CD4-positive, alpha-beta T cell treated with Interleukin-4 for 1 hour (primary cell): ENCODE measurements at places on chromosomes 4 and X.

DNA sequence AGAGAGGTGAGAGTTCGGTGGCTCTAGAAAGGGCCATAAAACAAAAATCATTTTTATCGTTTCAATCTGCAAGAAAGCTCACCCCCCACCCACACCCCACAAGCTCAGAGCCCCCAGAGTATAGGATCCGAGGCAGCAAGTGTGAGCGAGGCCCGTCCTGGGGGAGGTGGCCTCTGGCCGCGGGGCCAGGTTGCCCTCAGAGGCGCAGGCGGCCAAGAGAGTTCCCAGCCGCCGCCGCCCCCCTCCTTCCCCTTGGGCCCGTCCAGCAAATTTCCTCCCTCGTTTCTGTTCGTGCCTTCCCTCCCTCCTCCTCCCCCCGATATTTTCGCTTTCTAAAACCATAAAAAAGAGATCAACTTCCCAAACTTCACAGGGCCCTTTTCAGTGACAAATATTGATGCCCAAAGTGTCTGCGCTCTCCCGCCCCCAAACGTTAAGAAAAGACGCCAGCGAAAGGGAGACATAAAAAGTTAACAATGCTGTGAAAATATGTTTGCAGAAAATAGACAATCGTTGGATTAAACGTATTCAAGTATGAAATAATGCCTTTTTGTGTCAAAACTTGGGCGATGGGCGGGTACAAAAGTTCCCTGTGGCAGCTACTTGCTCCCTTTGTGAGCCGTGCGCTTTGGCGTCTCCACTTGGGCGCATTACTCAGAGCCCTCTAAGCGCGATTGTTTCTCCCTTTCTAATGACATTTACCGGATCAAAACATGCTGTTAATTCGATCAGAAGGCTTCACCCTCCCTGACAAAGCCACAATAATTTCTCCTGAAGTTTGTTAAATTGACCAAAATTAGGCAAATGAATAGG lies 1.1 kb upstream of the HELT start:
- DNase-seq, result no peak

DNA sequence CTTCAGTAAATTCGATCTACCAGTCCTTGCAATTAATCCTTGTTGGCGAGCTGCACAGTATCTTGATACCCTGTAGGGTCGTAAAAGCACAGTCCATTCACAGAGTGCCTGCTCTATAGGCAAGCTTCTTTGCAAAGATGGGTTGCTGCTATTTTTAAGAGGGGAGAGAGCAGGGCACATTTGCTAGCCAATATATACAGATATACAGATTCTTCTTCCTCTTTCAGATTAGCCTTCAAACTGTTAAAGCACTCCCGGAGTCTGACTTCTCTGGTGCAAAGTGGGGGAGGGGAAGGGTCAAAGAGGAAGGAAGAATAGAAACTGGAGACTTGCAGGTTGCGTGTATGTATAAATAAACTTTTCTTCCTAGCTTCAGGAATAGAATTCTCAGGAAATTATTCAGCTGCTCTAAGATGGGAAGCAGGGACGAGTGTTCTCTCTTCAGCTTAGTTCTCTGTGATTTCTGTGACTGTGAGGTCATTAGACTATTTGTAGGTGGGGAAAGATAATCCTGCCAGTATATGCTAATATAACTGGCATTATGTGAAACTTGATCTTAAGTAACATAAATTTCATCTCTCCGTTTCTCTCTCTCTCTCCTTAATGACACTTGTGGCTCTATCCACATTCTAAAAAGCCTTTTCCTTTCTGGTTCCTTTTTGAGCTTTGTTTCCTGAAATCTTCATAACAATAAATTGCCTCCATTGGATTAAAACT lies at the start of gene CYSLTR1:
Gene CYSLTR1 (minus strand): TSS at position 242 of the 717 bp plus-strand sequence. CDS start 53,865 bp downstream, outside the sequence.
- peak; percentile 39 for DNase-seq

DNA sequence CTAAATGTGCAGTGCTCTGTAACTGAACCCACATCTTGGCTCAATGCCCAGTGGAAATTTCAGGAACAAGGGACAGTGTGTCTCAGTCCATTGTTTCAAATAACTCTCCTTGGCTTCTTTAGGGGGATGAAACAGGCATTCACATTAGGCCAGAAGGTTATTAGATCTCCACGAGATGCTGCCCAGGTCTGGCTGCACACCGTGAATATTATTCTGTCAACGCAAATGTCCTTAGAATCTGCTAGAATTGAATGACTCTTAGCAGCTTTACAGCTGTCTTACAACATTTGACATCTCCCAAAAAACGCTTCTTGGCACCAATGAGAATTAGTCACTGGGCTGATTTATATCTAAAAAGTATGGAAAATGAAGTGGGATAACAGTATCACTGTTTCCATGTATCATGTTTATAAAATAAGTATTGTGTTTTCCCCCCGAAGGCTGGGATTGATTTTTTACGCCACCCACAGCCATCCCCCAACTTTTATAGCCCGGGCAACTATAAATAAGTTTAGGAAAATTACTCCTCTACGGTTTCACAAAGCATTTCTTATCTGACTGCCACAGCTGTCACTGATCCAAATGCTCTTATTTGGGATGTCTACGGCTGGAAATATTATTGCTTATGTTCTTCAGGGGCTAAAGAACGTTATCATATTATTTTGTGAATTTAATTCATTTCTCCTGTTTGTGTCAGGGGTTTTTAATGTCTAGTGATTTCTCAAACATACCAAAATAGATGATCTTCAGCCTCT lies 559.7 kb upstream of the FAT1 start:
- no peak for DNase-seq

- DNase-seq, result no peak
These were observed 325.6 kb downstream of the CAMK2D start for GRCh38 chr4:113435893-113436292.

GRCh38 chr4:25842229-25842845 lies 20.5 kb downstream of the SEL1L3 start:
- peak; percentile 58 for DNase-seq

DNA sequence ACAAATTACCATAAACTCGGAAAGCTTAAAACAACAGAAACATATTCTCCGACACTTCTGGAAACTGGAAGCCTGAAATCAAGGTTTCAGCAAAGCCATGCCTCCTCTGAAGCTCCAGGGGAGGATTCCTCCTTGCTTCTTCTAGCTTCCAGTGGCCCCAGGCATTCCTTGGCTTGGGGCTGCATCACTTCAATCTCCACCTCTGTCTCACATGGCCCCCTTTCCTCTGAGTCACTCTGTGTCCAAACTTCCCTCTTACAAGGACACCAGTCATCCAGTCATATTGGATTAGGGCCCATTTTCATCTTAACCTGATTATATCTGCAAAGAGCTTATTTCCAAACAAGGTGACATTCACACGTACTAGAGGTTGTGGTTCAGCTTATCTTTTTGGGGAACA lies 17.3 kb downstream of the PARM1 start:
- no peak for DNase-seq
